ENCODE measurements at places on chromosomes 12 and 14.

- no peak overlapping the region for H3K27ac ChIP-seq
- no peak overlapping the region for H3K4me3 ChIP-seq
- no peaks in the 10 kb centered on the region for H3K36me3 ChIP-seq
- peaks cover 2% of the 10 kb centered on the region for H3K4me1 ChIP-seq
- DNase-seq = no peak
These were observed 56.0 kb downstream of the PPP2R5C start for GRCh38 chr14:101817501-101818001.

- no peaks in the 10 kb centered on the region for H3K36me3 ChIP-seq
- DNase-seq = no peak
- peaks cover 8% of the 10 kb centered on the region for H3K4me1 ChIP-seq
- H3K4me3 ChIP-seq = no peak overlapping the region
- no peak overlapping the region for H3K27ac ChIP-seq
These were observed 234.9 kb upstream of the PLEKHG7 start for GRCh38 chr12:92467886-92468285.

DNA sequence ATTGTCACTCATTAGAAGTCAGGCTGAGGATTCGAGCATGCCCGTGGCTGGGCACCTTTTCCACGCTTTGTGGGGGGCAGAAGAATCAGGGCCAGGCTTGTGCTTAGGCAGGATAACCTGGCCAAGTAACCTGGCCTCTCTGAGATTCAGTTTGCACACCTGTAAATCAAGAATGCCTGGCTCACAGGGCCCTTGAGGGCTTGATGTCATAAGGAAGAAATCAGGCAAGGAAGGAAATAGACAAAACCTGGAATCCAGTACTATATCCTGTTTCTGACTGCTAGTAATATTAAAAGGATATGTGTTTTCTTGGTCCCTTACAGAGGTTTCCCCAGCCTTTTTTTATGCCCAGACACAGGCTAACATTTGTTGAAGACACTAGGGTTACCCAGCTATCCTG is 91.9 kb downstream of the SAMD4A start:
- H3K27ac ChIP-seq = no peak overlapping the region
- DNase-seq = no peak
- H3K4me1 ChIP-seq = peaks cover 32% of the 10 kb centered on the region
- H3K36me3 ChIP-seq = no peaks in the 10 kb centered on the region
- H3K27me3 ChIP-seq = no peaks in the 10 kb centered on the region
- no peak overlapping the region for H3K4me3 ChIP-seq

- DNase-seq = no peak
- H3K4me3 ChIP-seq = no peak overlapping the region
- no peaks in the 10 kb centered on the region for H3K27me3 ChIP-seq
- peaks cover 20% of the 10 kb centered on the region for H3K36me3 ChIP-seq
- no peak overlapping the region for H3K27ac ChIP-seq
These were observed 21.8 kb downstream of the SENP1 start for GRCh38 chr12:48084066-48084465.

DNA sequence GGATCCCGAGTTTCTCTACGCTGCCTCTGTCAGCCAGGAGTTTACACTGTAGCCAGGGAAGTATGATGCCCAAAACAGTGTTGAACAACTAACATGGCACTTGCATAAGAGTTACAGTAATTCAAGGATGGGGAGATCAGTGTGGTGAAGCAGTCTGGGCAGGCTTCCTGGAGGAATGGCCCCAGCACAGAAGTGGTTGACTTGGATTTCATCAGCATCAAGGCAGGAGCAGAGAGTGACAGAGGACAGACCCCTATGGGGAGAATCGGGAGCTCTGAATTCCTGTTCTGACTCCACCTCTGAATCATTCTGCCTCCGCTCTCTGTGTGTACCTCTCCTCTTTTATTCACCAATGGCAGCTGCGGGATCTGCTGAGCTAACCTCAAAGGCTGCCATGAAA is 124.5 kb downstream of the KCNA5 start:
- no peak for DNase-seq
- H3K36me3 ChIP-seq = no peaks in the 10 kb centered on the region
- peaks cover 8% of the 10 kb centered on the region for H3K4me1 ChIP-seq
- no peak overlapping the region for H3K27ac ChIP-seq
- H3K4me3 ChIP-seq = no peak overlapping the region
- no peaks in the 10 kb centered on the region for H3K27me3 ChIP-seq

DNA sequence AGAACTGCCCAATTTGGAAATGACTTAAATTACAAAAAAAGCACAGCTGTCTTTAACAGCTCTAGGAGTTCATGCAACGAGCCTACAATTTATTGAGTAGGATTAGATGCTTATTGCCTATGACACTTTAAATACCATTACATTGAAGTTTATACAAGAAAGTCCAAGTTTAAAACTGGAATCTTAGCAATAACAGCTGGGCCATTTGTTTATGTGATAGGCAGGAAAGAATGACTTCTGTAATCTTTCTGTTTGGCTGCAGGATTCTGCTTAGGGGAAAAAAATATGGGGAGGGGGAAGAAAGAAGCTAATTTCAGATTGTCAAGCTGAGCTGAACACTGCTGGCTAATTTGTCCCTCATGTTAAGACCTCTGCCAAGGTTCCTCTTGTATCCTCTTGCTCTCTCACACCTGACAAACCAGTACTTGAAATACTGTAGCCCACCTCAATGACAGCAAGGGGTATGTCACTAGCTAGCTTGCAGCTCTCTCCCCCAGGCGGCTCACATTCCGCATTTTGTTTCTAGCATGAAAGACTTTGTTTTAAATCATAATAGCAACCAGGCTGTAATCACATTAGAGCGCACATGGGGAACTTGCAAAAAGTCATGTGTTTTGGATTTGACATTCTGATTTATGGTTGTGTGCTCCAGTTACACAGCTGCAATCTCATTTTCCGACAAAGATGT is 384.8 kb downstream of the BMP4 start:
- H3K36me3 ChIP-seq = no peaks in the 10 kb centered on the region
- no peaks in the 10 kb centered on the region for H3K27me3 ChIP-seq
- no peak for DNase-seq
- H3K4me3 ChIP-seq = no peak overlapping the region

- H3K27me3 ChIP-seq = no peaks in the 10 kb centered on the region
- H3K4me1 ChIP-seq = peaks cover 7% of the 10 kb centered on the region
These were observed 58.3 kb downstream of the SIX1 start for GRCh38 chr14:60590991-60591414.

- DNase-seq = no peak
- no peak overlapping the region for H3K27ac ChIP-seq
- H3K4me3 ChIP-seq = no peak overlapping the region
These were observed 159.1 kb downstream of the RASSF9 start for GRCh38 chr12:85676816-85677749.

DNA sequence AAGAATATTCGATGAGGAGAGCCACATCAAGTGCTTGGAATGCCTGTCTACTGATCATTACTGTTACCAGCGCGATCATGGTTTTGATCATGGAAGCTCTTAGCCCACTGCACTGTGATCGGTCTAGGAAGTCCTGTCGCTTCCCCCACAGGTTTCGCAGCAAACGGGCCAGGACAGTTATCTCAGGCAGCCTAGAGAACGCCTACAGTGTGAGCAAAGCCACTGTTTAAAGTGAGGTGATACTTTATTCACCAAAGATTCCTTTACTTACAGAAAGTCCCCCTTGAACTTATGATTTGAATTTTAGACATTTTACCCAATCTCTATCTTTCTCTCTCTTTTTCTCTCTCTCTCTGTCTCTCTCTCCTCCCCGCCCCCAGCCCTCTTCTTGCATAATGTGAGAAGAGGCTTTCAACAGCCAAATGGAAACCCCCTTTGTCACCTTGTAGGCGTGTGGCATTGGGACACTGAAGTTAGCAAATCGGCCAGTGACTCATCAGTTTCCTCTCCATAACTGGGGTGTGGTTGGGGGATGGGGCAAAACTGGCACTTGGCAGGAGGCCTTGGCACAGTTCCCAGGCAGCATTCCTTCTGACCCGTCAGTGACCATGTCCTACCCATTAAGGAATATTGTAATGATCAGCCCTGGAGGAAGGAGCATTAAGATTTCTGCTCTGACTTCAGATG is 214.8 kb downstream of the CHST11 start:
- no peaks in the 10 kb centered on the region for H3K36me3 ChIP-seq
- H3K4me3 ChIP-seq = peak overlapping the region; percentile 6
- DNase-seq = peak; percentile 85
- H3K4me1 ChIP-seq = peaks cover 46% of the 10 kb centered on the region

DNA sequence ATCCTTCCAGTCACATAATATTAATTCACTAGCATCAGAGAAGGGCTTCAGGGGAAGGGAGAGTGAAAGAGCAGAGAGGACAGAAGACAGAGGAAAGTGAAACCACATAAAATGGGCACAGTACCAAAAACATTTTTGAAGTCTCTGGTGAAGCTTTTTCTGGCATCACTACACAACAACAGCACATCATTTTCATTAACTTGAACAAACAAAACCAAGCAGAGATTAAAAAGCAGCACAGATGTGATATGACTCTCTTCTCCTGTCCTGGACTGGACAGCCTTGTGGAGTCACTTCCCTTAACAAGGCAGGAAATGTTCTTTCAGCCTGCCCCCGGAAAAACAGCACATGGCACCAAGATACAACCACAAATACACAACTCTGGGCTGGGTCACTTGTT is 112.0 kb downstream of the TSPAN8 start:
- DNase-seq = no peak
- H3K36me3 ChIP-seq = no peaks in the 10 kb centered on the region
- H3K27ac ChIP-seq = no peak overlapping the region
- no peaks in the 10 kb centered on the region for H3K27me3 ChIP-seq

- H3K4me3 ChIP-seq = no peak overlapping the region
- peaks cover 27% of the 10 kb centered on the region for H3K36me3 ChIP-seq
- no peak overlapping the region for H3K27ac ChIP-seq
- DNase-seq = no peak
These were observed 88.7 kb downstream of the APAF1 start for GRCh38 chr12:98733667-98734350.

- no peak for DNase-seq
- H3K4me1 ChIP-seq = no peaks in the 10 kb centered on the region
- no peak overlapping the region for H3K27ac ChIP-seq
- no peaks in the 10 kb centered on the region for H3K36me3 ChIP-seq
These were observed 8.8 kb downstream of the ART4 start for GRCh38 chr12:14834509-14834908.

DNA sequence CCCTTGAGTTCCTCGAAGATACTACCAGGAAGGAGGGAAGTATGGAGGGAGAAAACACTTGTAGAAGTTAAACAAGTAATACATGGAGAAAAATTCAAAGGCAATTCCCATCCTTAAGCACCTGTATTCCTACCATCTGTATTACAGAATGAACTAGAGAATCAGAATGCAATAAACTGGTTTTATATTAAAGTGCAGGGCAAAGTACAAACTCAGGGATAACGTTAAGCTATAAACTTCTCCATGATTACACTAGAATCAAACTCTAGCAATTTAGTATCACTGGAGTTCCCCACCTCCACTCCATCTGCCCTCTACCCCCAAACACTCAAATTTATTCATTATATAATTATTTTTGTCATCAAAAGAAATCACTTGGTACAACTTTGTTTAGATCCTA is 13.1 kb downstream of the PAWR start:
- H3K36me3 ChIP-seq = no peaks in the 10 kb centered on the region
- H3K4me3 ChIP-seq = no peak overlapping the region
- DNase-seq = no peak

DNA sequence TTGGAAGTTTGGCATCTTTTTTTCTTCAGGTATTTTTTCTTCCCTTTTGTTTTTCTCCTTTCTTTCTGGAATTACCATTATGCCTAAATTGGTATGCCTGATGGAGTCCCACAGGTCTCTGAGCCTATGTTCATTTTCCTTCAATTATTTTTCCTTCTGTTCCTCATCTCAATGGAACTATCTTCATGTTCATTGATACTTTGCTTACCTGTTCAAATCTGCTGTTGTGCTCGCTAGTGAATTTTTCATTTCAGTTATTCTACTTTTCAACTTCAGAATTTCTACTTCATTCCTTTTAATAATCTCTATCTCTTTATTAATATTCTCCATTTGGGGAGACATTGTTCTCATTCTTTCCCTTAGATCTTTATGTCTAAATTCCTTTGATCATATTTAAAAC is 15.4 kb upstream of the USP30 start:
- no peaks in the 10 kb centered on the region for H3K36me3 ChIP-seq
- no peak overlapping the region for H3K27ac ChIP-seq
- no peak overlapping the region for H3K4me3 ChIP-seq
- H3K27me3 ChIP-seq = no peaks in the 10 kb centered on the region
- H3K4me1 ChIP-seq = no peaks in the 10 kb centered on the region

DNA sequence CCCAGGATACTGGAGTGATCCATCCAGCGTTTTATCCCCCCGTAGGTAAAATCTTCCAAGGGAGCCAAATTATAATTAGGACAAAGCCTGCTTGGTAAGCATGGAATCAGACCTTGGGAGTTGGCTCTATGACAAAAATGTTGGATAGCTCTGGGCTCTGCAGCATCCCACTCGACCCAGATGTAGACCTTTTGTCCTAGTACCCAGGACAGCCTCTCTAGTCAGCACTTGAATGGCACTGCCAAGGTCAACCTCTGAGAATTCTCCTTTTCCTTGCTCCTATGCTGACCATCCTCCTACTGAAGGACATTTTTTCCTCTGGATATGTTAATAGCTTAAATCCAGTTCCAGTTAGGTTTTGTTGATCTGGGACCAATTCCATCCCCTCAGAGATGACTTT is 104.7 kb upstream of the SLC35F4 start:
- H3K27ac ChIP-seq = peak overlapping the region; percentile 71
- no peaks in the 10 kb centered on the region for H3K36me3 ChIP-seq
- no peak for DNase-seq
- H3K4me1 ChIP-seq = peaks cover 7% of the 10 kb centered on the region
- H3K27me3 ChIP-seq = no peaks in the 10 kb centered on the region
- no peak overlapping the region for H3K4me3 ChIP-seq

- DNase-seq = no peak
- no peaks in the 10 kb centered on the region for H3K36me3 ChIP-seq
- H3K27ac ChIP-seq = no peak overlapping the region
- H3K27me3 ChIP-seq = no peaks in the 10 kb centered on the region
- no peaks in the 10 kb centered on the region for H3K4me1 ChIP-seq
- no peak overlapping the region for H3K4me3 ChIP-seq
These were observed 726.8 kb downstream of the VRK1 start for GRCh38 chr14:97523936-97524335.

GRCh38 chr12:109473006-109473405 is 4.1 kb downstream of the KCTD10 start:
- DNase-seq = no peak
- H3K4me3 ChIP-seq = no peak overlapping the region
- peaks cover 36% of the 10 kb centered on the region for H3K4me1 ChIP-seq
- peaks cover 12% of the 10 kb centered on the region for H3K36me3 ChIP-seq
- no peaks in the 10 kb centered on the region for H3K27me3 ChIP-seq

- H3K4me3 ChIP-seq = no peak overlapping the region
- no peaks in the 10 kb centered on the region for H3K36me3 ChIP-seq
- no peak for DNase-seq
- no peaks in the 10 kb centered on the region for H3K4me1 ChIP-seq
- no peak overlapping the region for H3K27ac ChIP-seq
These were observed 743.2 kb downstream of the TMEM121 start for GRCh38 chr14:106269451-106270204.

DNA sequence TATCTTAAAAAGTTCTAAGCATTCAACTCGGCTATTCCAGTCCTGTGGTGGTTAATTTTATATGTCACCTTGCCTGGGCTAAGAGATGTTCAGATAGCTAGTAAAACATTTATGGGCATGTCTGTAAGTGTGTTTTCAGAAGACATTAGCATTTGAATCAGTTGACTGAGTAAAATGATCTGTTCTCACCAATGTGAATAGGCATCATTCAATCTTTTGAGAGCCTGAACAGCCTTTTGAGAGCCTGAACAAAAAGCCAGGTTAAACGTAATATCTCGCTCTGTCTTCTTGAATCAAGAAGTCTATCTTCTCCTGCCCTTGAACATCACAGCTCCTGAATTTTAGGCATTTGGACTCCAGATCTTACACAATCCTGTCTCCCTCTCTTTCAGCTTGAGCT is 1266.1 kb downstream of the LRFN5 start:
- H3K27ac ChIP-seq = no peak overlapping the region
- no peaks in the 10 kb centered on the region for H3K27me3 ChIP-seq
- DNase-seq = no peak
- H3K36me3 ChIP-seq = no peaks in the 10 kb centered on the region
- no peak overlapping the region for H3K4me3 ChIP-seq
- H3K4me1 ChIP-seq = no peaks in the 10 kb centered on the region

Measured in thoracic aorta (tissue), 2 donors.